HEK293T (cell line): ENCODE measurements at places on chromosomes 6 and 20.

GRCh38 chr6:36350681-36351571 lies 14.2 kb upstream of the BNIP5 start:
- no peak for DNase-seq

DNA sequence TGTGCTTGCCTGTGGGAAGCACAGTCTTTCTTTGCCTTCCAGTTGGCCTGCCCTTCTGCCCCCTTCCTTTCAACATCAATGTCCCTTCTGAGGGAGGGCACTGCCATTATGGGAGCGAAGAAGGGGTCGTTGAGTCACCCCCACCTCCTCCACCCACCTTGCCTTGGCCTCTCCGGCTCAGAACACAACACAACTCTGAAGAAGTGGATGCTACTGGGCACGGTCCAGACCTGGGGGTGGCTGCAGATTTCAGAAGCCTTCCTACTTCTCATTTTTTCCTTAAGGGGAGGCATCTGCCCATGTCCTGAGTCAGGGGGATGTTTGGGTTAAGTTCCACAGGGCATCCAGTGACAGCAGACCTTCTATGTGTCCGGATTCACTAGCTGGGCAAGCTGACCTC lies 72.1 kb downstream of the GFOD1 start:
- no peak for DNase-seq

DNA sequence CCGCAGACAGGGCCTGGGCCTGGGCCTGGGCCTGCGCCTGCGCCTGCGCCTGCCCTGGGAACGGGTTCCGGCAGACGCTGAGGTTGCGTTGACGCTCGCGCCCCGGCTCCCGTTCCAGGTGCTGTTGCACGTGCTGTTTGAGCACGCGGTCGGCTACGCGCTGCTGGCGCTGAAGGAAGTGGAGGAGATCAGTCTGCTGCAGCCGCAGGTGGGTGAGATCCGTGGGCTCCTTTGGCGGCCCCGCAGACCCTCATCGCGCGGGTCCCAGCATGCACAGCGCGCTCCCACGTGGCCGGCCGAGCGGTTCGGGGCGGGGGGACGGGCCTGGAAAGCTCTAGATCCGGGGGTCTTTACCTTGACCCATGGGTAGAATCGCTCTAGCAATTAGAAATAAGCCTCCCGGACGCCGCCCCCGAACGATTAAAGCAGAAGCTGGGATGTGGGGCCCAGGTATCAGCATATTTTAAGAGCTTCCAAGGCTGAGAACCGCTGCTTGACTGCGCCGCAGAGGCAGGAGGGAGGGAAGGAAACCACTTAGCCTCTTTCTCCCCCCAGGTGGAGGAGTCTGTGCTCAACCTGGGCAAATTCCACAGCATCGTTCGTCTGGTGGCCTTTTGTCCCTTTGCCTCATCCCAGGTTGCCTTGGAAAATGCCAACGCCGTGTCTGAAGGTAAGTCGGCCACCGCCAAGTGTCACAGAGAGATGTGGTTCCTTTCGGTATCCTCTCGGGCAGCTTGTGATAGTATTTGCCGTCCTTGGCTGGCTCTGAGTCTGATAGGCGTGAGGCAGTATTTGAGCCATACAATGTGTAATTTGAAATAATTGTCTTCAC lies 508 bp downstream of the NOP56 start:
- peak; percentile 45 for DNase-seq

GRCh38 chr6:146542881-146543210 lies 787 bp upstream of the RAB32 start:
- DNase-seq: no peak

DNA sequence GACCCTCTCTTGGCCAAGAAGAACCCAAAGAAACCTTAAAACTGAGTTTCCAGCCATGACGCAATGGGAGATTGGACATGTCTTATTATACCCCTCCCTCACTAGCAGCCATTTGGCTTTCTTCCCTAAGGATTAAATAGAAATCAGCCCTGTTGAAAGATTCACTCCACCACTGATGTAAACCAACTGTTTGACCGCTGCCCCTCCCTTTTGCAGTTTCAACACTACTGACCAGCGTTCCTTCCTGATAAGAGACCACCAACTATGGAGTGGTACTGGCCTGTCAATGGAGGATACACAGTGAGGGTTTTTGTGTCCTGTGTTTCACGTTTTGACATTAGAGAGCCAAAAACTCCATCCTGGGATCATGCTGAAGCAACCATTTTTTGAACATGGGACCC lies 53.2 kb upstream of the CD2AP start:
- DNase-seq: no peak

DNA sequence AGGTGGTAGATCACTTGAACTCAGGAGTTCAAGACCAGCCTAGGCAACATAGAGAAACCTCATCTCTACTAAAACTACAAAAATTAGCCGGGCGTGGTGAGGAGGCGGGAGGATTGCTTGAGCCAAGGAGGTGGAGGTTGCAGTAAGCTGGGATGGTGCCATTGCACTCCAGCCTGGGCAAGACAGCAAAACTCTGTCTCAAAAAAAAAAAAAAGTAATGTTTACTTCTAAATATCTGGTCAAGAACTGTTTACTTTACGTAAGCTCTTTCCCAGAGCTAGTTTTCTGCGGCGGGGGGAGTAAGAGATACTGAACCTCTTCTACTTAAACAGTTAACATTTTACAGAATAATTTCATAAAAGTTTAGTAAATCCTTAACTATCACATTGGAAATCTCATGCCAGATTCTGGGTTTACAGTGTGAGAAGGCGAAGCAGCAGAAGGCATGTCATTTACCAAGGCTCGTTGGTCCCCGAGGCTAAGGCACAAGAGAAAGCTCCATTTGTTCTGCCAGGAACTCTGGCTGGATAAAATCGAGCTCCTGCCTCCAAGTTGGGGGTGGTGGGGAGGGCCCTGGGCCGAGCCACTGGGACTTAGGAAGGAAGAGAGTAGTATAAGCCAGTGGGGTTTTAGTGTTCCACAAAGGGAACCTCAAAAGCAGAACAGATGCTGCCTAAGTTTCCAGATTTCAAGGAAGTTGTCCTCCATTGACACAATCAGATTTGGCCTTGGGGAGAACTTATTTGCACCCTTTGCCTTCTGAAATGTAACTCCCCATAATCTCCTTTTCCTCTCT lies 41.7 kb downstream of the ARFGEF2 start:
- DNase-seq: no peak

GRCh38 chr6:111673532-111673931 lies 67.9 kb upstream of the TRAF3IP2 start:
- no peak for DNase-seq

- DNase-seq: no peak
These were observed 176.4 kb upstream of the RREB1 start for GRCh38 chr6:6931071-6932025.

DNA sequence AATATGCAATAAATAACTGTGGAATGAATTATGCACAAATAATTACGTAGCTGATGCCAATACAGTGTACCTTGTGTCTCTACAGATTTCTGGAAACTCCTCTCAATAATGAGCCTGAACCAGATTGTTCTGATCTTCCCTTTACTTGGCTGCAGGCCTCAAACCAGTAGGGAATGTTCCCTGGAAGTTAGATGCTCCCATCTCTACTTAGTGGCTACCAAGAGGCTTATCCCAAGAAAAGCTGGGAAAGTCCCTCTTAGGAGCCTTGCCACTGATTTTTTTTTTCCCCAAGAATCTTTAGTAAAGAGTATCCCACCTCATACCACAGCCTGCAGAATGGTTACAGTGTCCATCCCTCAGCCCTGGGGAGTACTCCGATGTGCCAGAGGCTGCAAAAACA lies 702.1 kb downstream of the RFPL4B start:
- DNase-seq: no peak
